HFFc6 (cell line): ENCODE measurements at places on chromosomes 4 and X.

- DNase-seq, result peak; percentile 76
These were observed 52.9 kb upstream of the HPF1 start for GRCh38 chr4:169810325-169811323.

GRCh38 chr4:48127682-48128404 lies 6.2 kb downstream of the TXK start:
- peak; percentile 98 for DNase-seq

DNA sequence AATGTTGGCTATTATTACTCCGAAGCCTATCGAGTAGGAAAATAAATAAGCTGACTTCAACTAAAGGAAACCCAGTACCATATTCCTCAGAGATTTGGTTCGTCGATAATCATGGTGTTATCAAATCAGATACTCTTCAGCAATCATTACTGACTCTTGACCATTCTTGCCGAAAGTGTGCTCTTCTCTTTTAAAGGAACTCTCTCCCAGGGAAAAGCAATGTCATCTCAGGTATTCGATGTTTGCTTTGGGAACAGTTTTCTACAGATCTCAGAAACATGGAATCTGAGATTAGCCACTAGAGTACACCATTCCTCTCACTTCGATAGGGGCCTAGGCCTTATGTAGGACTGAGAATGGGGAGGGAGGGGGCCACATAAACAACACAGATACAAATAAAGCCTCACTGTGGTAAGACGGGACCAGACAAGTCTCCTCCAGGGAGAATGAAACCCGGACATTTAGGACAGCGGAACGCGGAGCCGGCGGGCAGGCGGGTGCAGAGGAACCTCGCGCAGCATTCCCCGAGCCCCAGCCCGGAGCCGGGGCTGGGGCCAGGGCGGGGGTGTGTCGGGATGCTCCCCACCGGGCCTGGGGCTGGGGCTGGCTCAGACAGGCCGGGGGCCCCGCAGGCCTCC lies 581 bp downstream of the DNAJB14 start:
- no peak for DNase-seq

DNA sequence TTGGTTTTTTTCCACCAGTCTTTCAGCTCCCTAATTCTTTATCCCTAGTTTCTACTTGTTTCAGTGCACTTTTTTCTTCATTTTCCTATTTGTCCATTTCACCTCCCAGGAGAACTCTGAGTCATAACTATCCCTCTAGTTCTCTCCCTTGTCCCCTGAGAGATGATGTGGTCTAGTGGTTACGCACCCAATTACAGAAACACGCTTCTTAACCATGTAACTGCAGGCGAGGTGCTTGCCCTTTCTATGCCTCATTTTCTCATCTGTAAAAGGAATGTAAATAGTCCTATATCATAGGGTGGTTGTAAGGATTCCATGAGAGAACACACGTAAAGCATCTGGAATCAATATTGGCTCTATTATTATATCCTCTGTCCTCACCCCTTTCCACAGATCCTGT lies 8.8 kb upstream of the GRPR start:
- peak; percentile 69 for DNase-seq

GRCh38 chr4:145130788-145131399 lies 32.8 kb downstream of the ABCE1 start:
- peak; percentile 90 for DNase-seq

GRCh38 chrX:154815274-154815818 lies 10.1 kb upstream of the MPP1 start:
- no peak for DNase-seq

- no peak for DNase-seq
These were observed 149.7 kb downstream of the RRAGB start for GRCh38 chrX:55867181-55867651.

- DNase-seq, result no peak
These were observed 74.3 kb upstream of the GUCY1A1 start for GRCh38 chr4:155592179-155592937.

- DNase-seq, result no peak
These were observed 131.9 kb downstream of the TBC1D19 start for GRCh38 chr4:26715636-26716242.

DNA sequence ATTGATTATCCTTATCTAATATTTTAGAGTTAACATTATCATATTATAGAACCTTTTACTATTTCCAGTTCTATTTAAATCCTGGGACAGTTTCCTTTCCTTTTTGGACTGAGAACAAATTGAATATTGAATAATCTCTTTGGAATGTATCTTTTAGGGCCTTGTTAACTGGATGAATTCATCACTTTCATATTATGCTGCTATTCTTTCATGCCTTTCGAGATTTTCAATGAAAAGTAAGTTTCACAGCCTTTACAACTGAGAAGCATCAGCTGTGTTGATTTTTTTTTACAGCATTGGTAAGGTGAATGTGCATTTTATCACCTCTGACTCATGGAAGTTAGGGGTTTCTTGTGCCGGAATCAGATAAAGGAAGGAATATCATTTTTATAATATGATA lies 39.6 kb downstream of the PDLIM5 start:
- peak; percentile 49 for DNase-seq

DNA sequence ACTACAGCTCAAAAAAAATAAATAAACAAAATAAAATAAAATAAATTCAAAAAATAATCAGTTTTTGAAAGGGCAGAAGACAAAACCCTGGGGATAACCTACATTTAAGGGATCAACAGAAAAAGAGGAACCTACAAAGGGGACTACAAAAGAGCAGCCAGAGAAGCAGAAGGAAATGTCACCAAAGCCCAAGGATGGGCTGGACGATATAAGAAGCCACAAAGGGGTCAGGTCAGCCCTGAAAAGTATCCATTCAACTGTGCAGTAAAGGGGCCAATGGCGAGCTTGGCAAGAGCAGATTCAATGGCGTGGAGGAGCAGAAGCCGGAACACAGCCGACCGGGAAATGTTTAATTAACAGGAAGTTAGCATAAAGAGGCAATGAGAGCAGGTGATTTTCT lies 16.9 kb downstream of the ACOT9 start:
- no peak for DNase-seq

DNA sequence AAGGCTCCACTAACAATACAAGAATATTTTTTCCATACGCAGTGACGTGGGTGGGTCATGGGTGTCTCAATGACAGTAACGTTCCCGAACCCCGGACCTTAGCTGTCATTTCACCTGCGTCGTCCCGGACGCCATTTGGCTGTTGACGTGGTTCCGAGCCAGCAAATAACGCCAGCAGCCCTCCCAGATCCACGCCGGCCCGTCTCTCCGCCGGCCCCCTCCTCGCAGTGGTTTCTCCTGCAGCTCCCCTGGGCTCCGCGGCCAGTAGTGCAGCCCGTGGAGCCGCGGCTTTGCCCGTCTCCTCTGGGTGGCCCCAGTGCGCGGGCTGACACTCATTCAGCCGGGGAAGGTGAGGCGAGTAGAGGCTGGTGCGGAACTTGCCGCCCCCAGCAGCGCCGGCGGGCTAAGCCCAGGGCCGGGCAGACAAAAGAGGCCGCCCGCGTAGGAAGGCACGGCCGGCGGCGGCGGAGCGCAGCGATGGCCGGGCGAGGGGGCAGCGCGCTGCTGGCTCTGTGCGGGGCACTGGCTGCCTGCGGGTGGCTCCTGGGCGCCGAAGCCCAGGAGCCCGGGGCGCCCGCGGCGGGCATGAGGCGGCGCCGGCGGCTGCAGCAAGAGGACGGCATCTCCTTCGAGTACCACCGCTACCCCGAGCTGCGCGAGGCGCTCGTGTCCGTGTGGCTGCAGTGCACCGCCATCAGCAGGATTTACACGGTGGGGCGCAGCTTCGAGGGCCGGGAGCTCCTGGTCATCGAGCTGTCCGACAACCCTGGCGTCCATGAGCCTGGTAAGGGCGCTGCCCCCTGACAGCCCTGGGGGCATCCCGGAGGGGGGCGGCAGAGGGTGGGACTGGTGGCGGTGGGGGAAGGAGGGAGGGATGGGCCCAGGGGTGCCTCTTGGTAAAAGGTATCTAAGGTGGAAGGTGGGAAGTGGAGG lies at the start of gene CPE:
Gene CPE (plus strand): TSS at position 264 of the 933 bp plus-strand sequence. CDS start 214 bp downstream, at position 478.
- no peak for DNase-seq

- DNase-seq, result no peak
These were observed 388.5 kb upstream of the SPANXN4 start for GRCh38 chrX:142637206-142637605.

- peak; percentile 82 for DNase-seq
These were observed 32.3 kb downstream of the ADGRA3 start for GRCh38 chr4:22483551-22483981.

DNA sequence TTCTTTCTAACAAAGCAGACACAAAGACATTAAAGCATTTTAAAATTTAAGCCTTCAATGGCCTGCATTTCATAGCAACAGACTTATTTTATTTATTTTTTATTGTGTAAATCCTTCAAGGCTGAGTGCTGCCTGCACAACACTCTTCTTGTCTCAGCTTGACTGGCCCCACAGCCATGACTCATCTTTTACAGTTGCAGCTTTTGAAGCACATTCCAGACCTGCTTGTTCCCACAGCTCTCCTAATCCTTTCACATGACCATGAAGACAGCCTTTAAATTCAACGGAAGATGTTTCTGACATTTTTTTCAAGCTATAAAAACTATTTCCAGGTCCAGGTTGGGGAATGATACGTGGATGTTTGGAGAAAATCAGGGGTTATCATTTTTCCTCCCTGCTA lies 276.9 kb upstream of the TACR3 start:
- peak; percentile 69 for DNase-seq

- DNase-seq, result no peak
These were observed 26.4 kb upstream of the TMSB4X start for GRCh38 chrX:12948495-12948894.

GRCh38 chr4:78742300-78742699 lies 33.9 kb upstream of the BMP2K start:
- no peak for DNase-seq

DNA sequence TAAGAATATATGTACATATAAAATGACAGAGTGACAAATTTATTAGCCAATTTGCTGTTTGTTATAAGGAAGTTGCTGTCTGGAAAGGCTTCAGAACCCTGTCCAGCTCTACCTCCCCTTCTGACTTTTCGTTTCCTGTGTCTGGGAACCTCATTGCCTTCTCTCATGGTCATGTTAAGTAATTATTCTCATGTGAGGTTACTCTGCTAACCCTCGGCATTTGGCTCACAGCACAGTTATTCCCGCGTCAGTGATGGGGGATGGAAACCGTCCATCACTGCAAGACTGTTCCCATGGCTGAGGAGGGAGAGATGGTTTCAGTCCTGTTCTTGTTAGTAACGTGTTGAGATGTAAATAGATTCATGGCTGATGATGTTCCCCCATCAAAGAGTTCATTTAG lies 11.9 kb downstream of the EDNRA start:
- DNase-seq, result peak; percentile 11

DNA sequence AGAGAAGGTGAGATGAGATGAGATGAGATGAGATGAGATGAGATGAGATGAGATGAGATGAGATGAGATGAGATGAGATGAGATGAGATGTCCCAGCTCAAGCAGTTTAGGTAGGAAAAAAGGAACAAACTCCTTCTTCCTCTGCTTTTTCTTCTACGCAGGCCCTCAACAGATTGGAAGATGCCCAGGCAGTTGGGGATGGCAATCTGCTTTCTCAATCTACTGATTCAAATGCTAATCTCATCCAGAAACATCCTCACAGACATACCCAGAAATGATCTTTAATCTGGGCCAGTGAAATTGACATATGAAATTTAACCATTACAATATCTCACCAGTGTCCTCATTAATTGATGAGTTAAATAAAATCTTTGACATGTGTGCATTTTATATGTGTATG lies 370.3 kb upstream of the SLC7A11 start:
- DNase-seq, result no peak

GRCh38 chr4:155582041-155582440 lies 84.6 kb upstream of the GUCY1A1 start:
- no peak for DNase-seq

DNA sequence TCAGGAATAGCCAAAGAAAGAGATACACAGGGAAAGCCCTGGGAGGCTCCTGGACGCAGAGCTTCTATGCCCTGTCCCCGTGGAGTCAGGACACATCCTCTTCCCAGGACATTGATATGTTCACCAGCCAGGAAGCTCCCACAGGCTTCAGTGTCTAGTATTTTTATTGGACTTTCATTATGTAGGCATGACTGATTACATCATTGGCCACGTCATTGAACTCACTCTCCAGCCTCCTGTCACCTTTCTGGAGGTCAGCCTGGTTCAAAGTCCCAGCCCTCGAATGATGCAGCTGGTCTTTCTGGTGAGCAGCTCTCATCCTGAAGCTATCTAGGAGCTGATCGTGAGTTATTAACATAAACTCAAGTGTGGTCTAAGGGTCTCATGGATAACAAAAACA lies 104.1 kb downstream of the CPEB2 start:
- no peak for DNase-seq

DNA sequence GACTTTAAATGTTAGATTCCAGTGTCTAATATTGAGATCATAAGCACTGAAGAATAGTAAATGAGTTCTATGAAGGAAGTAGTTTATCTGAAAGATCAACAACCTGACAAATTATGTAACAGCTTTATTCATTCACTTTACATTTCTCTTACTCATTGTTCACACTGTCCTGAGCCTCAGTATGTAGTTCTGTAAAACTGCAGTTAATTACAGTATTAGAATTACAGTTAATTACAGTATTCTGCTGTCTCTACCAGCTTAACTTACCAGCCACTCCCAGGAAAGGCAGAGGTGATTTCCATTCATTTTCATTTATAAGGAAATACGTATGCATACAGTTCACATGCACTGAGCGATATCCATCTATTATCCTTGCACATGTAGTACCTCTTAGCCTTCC lies 32.7 kb downstream of the NFKB1 start:
- DNase-seq, result no peak
